ENCODE measurements at places on chromosomes 12 and 14.

DNA sequence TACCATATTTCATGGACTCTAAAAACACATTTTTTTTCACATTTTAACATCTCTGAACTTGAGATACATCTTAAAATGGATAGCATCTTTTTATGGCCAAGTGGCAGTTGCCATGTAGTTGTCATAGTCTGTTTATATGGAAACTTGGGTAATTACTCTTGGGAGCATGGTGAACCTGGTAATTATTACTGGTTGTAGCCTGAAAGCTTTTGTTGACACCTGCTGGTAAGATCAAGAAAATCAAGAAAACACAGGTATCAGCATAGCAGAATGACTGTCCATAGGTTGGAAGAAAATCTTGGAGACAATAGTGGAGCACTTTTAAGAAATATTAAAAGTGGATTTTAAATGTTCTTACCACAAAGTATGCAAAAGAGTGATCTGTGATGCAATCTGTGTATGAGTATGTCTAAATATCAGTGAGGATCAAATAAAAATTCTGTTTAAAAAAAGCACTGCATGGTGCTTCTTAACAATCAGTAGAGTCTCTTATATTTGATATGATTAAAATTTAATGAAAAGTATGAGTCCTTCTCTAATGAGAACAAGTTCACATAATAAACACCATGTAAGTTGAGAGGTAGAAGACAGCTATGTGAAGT, 44.2 kb downstream of the TTC8 start:
- DNase-seq = no peak

DNA sequence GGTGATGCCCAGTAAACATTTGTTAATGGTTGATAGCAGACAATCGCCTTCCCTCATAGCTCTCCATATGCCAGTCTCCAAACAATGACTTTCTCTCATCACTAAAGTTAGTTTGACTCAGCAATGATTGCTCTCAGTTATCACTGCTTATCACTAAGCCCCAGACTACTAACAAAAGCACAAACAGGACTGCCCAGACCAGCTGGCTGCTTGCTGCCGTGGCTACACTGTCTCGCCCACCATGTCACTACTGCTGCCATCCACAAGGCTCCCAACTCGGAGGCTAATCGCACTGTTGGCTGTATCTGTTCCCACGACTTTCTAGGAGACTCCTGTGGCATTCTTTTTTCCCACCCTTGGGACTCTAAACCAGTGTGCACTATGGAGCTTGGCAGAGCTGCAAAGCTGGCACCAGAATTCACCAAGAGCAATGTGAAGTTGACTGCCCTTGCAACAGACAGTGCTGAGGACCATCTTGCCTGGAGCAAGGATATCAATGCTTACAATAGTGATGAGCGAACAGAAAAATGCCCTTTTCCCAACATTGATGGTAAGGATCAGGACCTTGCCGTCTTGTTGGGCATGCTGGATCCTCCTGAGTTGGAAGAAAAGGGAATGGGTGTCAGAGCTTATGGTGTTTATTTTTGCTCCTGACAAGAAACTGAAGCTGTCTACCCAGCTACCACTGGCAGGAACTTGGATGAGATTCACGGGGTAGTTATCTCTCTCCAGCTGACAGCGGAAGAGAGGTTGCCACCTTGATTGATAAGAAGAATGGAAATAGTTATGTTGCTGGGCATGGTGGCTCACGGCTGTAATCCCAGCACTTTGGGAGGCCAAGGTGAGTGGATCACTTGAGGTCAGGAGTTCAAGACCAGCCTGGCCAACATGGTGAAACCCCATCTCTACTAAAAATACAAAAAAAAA, 27.1 kb upstream of the NR2C1 start:
- DNase-seq = no peak

DNA sequence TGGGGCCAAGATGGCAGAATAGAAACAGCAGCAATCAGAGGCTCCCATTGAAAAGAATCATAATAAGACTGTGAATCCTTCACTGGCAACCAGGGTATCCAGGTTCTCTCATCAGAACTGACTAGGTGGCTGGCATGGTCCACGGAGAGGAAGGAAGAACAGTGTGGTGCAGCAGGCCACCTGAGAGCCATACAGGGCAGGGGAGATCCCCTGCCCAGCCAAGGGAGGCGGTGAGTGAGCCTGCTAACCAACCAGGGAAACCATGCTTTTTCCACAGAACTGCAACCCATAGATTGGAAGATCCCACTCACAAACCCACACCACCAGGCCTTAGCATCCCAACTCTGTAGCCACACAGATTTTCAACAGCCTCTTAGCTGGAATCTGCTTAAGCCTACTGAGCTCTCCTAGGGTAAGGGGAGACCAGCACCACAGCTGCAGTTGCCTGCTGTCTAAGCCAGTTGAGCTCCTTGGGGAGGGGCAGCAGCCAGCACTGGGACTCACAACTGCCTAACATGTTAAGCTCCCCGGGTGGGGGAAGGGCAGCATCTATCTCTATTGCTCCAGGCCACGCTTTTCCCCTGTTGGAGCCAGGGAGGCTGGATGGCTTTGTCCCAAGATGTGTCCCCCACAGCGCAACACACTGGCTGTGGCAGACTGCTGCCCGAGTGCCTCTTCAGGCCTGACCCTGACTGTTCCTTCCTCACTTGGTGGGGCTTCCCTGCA, 342.6 kb upstream of the CCDC196 start:
- DNase-seq = no peak

DNA sequence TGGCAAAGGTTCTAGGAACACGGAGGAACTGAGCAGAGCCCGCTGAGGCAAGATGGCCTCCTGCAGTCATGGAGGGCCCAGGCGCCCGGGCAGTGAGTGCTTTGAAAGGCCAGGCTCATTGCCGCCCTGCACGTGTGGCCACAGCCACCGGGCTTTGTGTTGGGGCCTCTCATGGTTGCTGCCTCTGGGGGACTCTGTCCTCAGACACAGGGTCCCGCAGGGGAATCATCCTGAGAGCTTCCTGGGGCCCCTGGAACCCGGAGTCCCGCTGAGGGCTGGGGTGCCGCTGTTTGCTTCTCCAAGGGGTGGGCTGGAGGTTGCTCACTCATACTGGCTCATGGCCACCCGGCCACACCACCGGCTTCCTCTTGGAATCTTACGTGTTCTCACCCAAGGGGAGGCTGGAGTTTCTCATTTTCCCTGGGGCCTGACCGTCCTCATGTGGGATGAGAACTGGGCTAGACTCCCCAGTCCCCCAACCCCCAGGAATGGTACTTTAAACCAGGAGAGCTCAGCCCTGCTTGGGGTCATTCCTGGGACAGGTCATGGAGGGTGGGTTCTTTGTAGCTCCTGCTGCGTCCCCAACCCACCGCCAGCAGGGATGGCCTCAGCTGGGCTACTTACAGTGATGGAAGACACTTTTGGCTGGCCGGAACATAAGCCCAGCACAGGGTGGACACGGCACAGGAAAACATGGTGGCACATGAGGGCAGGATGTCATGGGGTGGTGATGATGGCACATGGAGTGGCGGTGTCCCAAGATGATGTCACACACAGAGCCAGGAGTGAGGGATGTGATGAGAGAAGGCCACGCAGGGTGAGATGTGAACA, 21.1 kb upstream of the LRTM2 start:
- DNase-seq = no peak

GRCh38 chr12:87413784-87414183, 615.4 kb downstream of the C12orf50 start:
- no peak for DNase-seq

Measured in stimulated activated effector memory CD8-positive, alpha-beta T cell treated with anti-CD3 and anti-CD28 coated beads, Interleukin-12 subunit alpha, Interleukin-12 subunit beta, amount 100 ng/mL, for 72 hours (primary cell).